ENCODE measurements at places on chromosomes 12 and 14.

GRCh38 chr12:122297494-122297893 lies 31.2 kb upstream of the VPS33A start:
- no peaks in the 10 kb centered on the region for H3K4me1 ChIP-seq
- H3K4me3 ChIP-seq, result no peak overlapping the region
- no peak overlapping the region for H3K27ac ChIP-seq
- peaks cover 74% of the 10 kb centered on the region for H3K36me3 ChIP-seq
- no peak for DNase-seq

DNA sequence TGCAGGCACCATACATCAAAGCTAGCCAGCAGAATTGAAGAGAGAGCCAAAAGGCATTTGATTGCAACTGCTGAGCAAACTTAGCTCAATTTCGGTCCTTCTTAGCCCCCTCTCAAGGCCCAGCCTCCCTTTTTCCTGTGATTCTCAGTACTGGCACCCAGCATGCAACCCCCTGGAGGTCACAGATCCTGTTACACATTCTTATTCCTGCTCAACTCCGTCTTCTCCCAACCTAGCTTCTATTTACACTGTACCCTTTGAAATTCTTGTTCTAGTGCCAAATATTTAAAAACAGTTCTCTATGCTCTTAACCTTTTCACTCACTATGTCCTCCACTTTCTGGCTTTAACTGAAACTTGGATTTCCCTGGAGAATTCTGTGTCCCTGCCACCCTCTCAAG lies 131.3 kb upstream of the CPSF6 start:
- DNase-seq, result no peak
- peaks cover 8% of the 10 kb centered on the region for H3K4me1 ChIP-seq
- no peak overlapping the region for H3K4me3 ChIP-seq
- no peak overlapping the region for H3K27ac ChIP-seq
- no peaks in the 10 kb centered on the region for H3K27me3 ChIP-seq

- no peak overlapping the region for H3K27ac ChIP-seq
- no peak overlapping the region for H3K4me3 ChIP-seq
- H3K4me1 ChIP-seq, result peaks cover 4% of the 10 kb centered on the region
- peaks cover 14% of the 10 kb centered on the region for H3K27me3 ChIP-seq
- no peaks in the 10 kb centered on the region for H3K36me3 ChIP-seq
- no peak for DNase-seq
Observed at GRCh38 chr14:69997849-69998248, 118.6 kb downstream of the SMOC1 start.

DNA sequence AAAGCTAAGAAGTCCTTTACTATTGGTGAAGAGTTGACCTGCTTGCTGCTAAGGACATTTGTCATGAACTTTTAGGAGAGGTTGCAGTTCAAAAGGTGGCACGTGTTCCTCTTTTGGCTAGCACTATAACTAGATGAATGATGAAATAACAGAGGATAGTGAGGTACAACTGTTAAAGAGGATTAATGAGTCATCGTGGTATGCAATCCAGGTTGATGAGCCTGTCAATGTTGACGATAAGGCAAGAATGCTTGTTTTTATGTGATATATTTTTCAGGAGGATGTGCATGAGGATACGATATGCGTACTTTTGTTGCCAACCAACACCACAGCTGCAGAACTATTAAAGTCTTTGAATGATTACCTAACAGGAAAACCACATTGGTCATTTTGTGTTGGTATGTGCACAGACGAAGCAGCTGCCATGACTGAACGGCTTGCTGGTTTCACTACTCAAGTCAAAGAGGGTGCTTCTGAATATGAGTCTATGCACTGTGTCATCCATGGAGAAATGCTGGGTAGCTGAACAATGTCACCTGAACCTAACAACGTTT lies 10.6 kb downstream of the CEP128 start:
- H3K4me1 ChIP-seq, result peaks cover 11% of the 10 kb centered on the region
- H3K27ac ChIP-seq, result no peak overlapping the region
- H3K36me3 ChIP-seq, result no peaks in the 10 kb centered on the region
- no peak for DNase-seq
- H3K4me3 ChIP-seq, result no peak overlapping the region

- no peak overlapping the region for H3K27ac ChIP-seq
- no peaks in the 10 kb centered on the region for H3K36me3 ChIP-seq
- no peaks in the 10 kb centered on the region for H3K4me1 ChIP-seq
- no peak overlapping the region for H3K4me3 ChIP-seq
- no peak for DNase-seq
- H3K27me3 ChIP-seq, result no peaks in the 10 kb centered on the region
Observed at GRCh38 chr12:129200576-129200975, 347.3 kb downstream of the GLT1D1 start.

DNA sequence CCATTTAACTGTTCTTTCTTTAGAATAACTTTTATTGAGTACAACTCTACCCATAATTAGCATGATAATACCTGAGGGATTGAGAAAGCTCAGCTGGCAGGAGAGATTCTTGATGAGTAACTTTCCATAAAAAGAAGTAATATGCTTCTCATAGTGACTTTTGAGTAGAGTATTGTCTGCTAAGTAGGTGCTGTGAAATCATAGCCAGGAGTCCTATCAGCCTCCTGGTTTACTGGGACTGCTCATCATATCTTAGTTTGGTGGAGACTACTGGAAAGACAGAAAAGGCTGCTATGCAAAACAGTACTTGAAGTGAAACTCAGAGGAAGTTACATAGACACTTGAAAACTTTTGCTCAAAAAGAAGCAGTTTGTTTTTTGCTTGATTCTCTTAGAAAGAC lies 113.3 kb upstream of the ATP2B1 start:
- no peaks in the 10 kb centered on the region for H3K36me3 ChIP-seq
- no peak for DNase-seq
- H3K27ac ChIP-seq, result no peak overlapping the region
- no peaks in the 10 kb centered on the region for H3K27me3 ChIP-seq
- no peak overlapping the region for H3K4me3 ChIP-seq
- no peaks in the 10 kb centered on the region for H3K4me1 ChIP-seq

DNA sequence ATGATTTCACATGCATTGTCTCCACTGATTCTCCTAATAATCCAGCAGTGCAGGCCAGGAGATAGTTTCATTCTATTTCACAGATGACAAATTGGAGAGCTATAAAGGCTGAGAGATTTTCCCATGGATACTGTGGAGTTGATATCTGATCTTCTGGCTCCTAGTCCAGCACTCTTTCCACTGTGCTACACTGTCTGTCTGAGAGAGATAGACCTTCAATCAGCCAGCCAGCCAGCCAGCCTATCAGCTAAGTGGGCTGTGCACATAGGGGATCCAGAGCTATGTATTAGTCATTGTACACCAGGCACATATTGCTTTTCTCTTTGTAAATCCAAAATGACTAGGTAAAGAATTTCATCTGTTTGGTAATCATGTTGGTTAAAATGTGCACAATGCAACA lies 91.8 kb upstream of the ATP2B1 start:
- H3K4me3 ChIP-seq, result no peak overlapping the region
- DNase-seq, result no peak
- no peaks in the 10 kb centered on the region for H3K4me1 ChIP-seq
- H3K27me3 ChIP-seq, result peaks cover 11% of the 10 kb centered on the region
- no peak overlapping the region for H3K27ac ChIP-seq

Data from heart left ventricle (tissue), 16 donors.